HL-60 (cell line): ENCODE measurements at places on chromosomes 3 and 15.

DNA sequence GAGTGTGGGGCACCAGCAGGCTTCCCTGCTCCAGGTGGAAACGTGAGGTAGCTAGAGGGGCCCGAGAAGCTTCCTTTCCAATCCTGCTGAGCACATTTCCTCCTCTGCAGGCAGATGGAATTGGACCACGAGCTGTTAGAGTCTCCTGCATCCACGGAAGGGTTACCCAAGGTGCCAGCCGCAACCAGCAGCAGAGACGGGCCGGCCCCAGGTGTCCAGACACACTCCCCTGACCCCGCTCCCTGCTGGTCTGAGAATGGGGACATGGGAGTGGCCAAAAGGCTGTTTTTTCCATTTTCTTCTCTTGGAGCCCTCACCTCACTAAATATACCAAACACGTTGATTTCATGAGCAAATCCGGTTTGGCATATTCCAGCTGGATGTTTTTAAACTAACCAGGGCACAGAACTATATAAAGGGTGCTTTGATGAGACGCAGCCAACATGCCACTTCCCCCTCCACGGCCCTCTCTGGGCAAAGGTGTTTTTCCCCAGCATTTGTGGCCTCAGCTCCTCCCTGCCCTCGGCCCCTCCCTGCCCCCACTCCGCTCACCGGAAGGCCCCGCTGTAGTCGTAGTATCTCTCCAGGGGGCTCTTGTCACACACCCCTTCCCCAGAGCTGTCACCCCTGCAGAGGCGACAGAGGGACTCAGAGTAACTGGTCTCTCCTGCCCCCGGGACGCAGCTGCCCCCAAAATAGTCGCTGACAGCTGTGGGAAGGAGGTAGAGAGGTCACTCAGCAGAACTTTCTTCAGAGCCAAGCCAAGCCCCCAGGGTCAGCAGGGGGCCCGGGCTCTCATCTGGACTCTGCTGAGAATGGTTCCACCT lies 7.0 kb downstream of the MELTF start:
- no peak for DNase-seq

- DNase-seq = no peak
These were observed 629 bp upstream of the NOX5 start for GRCh38 chr15:69013726-69014406.

DNA sequence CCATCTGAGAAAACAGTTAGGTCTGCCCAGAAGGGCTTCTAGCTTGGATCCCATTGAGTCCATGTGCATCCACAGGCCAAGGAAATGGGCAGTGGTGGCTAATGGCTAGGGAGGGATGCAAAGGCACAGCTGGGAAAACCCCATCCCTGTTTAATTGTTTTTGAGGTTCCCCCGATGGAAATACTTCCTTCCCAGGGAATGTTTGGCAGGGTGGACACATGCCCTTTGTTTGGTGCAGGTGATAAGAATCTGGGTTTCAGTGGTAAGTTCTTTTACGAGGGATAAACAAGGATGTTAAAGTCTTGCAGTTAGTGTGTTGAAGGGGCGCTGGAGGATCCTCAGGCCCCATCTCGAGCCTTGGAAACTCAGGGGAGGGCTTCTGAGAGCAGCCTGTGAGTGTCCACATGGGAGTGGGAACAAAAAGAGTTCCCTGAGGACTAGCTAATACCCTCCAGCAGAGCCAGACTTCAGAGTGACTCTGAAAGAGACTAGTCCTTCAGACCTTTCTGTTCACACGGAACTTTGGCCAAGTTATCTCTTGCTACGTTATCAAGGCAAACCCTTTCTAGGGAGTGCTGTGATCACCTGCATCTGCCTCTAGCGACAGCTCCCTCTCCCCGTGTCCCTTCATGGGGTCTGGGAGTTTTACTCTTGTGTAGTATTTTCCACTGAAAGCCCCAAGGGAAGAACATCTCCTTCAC lies 17.4 kb downstream of the PTPRG start:
- no peak for DNase-seq

DNA sequence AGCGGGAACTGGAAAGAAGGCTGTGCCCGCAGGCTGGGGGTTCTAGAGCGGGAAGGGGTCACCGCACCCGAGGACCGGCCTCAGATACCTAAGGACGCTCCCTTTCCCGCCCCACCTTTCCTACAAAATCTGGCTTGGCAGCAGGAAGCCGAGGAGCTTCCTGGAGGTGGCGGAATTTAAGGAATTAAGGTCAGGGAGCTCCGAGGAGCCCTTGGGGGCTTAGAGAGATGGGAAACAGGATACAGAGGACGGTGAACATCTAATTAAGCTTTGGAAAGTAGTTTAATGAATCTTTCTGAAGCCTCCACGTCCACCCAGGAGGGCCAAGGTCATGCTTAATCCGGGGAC lies 507 bp upstream of the AP3B2 start:
- no peak for DNase-seq

DNA sequence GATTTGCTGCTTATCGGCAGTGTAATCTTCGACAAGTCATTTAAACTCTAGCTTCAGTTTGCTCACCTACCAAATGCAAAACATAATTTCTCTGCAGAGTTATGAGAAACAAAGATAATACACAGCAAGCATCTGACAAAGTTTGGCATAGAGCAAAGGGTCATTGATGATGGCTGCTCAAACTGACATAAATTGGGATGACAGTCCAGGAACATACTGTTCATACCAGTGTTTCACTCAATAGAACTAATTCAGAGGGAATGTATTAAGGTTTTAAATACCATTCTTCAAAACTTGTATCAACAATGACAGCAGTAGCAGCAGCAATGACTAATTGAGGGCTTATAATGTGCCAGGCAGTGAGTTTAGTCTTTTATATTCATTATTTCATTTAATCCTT lies 137.6 kb downstream of the SPATA16 start:
- DNase-seq = no peak

DNA sequence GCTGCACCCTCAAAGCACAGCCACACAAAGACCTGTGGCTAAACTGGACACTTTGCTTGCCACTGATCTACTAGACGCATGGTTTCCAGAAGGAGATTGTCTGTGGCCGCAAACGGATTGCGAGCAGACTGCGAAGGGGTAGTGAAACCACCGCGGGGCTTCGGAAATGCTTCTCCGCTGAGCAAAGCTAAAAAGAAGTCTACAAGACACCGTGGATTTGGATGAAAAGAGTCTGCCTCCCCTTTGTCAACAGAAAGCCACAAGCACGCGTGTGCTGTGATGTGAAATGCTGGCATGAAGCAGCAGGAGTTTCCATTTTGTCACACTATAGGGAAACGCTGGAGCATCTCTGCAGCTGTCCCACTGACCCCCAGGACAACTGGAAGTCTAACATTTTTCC lies 63.0 kb downstream of the TMEM44 start:
- no peak for DNase-seq

- DNase-seq = no peak
These were observed 3.9 kb downstream of the NFKBIZ start for GRCh38 chr3:101852983-101853840.

GRCh38 chr3:134886991-134887390 lies 91.9 kb downstream of the EPHB1 start:
- no peak for DNase-seq

GRCh38 chr3:177039490-177040274 lies 157.6 kb downstream of the TBL1XR1 start:
- no peak for DNase-seq

DNA sequence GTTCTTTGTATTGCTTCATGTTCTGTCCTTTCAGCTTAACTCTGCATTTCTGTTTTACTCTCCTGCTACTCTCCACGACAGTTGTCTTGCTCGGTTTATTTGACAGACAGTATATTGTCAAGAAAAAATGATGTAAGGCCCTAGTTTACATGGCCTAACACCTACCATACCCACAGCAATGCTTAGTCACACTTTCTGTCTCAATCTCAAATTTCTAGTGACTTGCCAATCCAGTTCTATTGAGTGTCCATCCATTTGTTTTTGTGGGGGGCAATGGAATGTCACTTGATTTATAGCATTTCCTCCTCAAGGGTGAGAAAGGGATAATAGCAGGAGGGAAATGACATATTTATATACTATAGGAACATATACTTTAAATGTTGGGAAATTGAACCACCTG lies 676.2 kb downstream of the NAALADL2 start:
- DNase-seq = no peak

- DNase-seq = no peak
These were observed 234.6 kb downstream of the ADAMTS17 start for GRCh38 chr15:100107151-100107550.

- peak; percentile 49 for DNase-seq
These were observed 89.4 kb downstream of the CD47 start for GRCh38 chr3:108001457-108001856.

DNA sequence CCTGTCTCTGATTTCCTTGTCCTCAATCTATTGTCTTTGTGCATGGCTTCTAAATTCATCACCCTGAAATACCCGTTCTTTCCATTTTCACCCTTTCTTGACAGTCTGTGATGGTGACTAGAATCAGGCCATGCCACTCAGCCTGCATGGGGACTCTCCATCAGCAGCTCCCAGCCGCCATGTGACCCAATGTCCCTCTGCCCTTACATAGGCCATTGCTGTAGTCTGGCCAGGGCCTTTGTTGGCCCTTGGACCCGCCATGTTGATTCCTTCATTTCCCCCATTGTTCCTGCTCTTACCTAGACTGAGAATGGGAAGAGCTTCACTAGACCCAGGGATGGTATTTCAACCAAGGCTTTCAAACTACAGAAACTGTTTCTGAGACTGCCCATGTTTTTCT lies 45.8 kb downstream of the SPSB4 start:
- DNase-seq = no peak

GRCh38 chr3:3178498-3179328 lies 778 bp downstream of the CRBN start:
- no peak for DNase-seq

DNA sequence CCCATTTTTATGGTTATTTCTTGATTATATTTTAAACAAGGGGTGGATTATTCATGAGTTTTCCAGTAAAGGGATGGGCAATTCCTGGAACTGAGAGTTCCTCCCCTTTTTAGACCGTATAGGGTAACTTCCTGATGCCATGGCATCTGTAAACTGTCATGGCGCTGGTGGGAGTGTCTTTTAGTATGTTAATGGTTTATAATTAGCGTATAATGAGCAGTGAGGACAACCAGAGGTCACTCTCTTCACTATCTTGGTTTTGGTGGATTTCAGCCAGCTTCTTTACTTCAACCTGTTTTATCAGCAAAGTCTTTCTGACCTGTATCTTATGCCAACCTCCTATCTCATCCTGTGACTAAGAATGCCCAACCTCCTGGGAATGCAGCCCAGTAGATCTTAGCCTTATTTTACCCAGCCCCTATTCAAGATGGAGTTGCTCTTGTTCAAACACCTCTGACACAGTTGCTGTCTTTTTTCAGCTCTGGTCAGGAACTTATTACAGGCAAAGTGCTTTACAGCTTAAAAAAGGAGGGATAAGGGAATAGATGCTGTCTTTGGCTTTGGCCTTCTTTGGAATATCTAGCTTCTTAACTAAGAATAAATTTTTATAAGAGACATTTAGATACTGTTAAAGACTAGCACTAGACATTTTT lies 257.8 kb downstream of the CNTN4 start:
- no peak for DNase-seq

- DNase-seq = no peak
These were observed 238.3 kb upstream of the SLITRK3 start for GRCh38 chr3:165434516-165434915.

DNA sequence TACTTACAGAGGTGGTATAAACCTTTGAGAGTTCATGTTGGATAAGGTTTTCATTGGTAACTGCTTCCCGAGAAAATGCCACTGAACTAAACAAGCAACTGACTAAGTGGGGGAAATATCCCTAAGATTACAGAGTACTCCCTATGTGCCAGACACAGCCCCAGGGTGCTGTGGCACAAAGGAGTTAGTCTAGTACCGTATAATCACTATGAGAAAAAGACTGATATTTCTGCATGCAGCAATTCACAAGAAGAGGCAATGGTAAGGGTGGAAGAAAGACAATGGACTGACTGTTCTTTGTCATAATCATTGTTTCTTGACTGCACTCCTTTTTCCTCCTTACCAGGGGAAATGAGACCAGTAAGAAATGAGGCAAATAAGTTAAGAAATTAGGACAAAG lies 20.0 kb upstream of the SLC25A26 start:
- DNase-seq = no peak

GRCh38 chr3:32285891-32286290 lies 47.4 kb downstream of the CMTM8 start:
- DNase-seq = no peak

DNA sequence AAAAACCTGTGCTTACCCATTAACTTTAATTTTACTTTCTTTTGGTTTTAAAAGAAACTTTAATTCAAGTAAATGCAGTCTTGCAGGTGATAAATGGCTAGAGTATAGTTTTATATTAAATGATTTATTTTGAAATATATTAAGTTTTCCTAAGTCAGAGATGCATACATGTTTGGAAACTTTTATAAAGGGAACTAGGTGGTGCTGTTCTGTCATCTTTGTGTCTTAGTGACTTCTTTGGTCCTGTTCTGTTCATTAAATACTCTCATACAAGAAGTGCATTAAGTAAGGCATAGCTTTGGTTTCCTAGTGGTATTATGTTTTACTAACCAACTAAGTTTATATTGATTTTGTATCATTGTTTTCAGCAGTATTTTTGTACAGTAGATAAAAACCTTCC lies 15.6 kb downstream of the CADM2 start:
- no peak for DNase-seq

DNA sequence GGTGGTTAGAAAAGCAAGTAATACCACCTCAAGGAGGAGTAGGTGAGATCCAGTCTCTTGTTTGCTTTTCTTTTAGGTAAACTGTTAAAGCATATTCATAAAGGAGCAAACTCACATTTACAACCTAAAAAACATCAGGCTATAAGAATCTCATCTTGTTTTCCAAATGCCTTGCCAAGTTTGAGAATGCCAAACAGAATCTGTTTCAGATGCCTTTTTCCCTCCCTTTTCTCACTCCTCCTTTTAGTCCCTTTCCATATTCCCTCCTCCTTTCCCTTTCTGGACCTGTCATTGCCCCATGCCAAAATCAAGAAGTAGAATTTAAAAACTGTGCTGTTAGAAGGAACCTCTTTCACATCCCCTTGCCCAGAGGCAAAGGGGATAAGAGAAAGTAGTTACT lies 140.3 kb downstream of the ARPP21 start:
- DNase-seq = no peak

GRCh38 chr3:124597273-124597672 lies 133.0 kb upstream of the UMPS start:
- no peak for DNase-seq

- DNase-seq = no peak
These were observed 47.7 kb downstream of the UMPS start for GRCh38 chr3:124777762-124778470.

GRCh38 chr3:49388289-49388820 lies 23.4 kb downstream of the RHOA start:
- no peak for DNase-seq

GRCh38 chr3:112769286-112769978 lies 77.2 kb downstream of the CD200R1L start:
- no peak for DNase-seq

DNA sequence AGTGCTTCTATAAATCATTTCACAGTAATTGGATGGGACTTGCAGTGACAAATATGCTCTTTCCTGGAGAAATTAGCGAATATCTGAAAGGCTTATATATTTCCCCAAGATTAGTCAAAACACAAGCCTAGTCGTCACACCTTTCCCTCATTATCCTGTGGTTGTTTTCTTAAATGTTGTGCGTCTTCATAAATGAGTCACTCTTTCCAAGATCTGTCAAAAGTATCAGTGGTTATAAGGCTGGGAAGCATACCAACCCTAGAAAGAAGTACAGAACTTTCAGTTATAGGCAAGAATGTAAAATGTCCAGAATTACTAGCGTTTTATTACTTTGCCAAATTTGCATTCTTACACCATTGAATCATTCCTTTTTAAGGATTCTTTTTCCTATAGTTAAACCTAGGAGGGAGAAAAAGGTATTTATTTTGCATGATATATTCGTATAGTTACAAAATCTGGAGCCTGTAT lies 33.6 kb downstream of the TMEM212 start:
- DNase-seq = no peak

- DNase-seq = no peak
These were observed 32.6 kb downstream of the NMD3 start for GRCh38 chr3:161253711-161254110.
